Activated naive CD8-positive, alpha-beta T cell treated with anti-CD3 and anti-CD28 coated beads for 36 hours (primary cell): ENCODE measurements at places on chromosomes 6 and 20.
A peak's percentile ranks its signal among the peaks of the same experiment; 100 is the strongest.

- no peak for DNase-seq
These were observed 140.8 kb upstream of the ARMC2 start for GRCh38 chr6:108707328-108707976.

DNA sequence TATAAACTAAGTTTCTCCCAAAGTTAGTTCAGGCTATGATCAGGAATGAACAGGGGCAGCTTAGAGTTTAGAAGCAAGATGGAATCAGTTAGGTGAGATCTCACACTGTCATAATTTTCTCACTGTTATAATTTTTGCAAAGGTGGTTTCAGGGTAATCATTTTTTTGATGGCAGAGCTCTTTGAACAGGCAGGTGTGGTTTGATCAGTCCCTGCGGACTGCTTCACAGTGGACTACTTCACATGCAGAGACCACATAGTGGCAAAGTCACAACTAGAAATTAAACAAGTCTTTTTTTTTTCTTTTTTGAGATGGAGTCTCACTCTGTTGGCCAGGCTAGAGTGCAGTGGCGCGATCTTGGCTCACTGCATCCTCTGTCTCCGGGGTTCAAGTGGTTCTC, 6.8 kb downstream of the MAS1 start:
- DNase-seq: no peak

- DNase-seq: no peak
These were observed 454.9 kb upstream of the JARID2 start for GRCh38 chr6:14790976-14791375.

DNA sequence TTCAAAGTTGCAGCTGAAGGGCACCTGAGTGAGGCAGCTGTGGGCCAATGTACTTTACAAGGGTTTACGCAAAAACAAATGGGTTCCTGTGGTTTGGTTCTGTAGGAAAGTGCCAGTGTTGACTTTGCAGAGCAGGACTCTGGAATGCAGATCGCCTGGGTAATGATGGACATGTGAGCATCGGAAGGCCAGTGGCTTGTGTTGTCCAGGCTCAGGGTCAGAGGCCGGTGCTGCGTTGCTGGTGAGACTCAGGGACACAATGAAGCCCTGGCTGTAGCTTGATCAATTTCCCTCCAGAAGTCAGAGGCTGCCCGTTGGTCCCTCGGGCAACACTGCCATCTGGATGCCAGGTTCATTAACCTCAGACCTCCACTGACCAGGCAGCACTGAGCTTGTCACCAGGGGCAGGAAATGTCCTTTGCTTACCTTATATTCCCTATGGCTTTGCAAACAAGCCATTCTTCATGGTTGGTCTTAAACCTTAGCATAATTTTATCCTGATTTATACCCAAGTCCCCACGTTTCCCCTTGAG, 753.4 kb downstream of the QKI start:
- DNase-seq: no peak

- no peak for DNase-seq
These were observed 76.3 kb downstream of the TMEM170B start for GRCh38 chr6:11613858-11614257.

GRCh38 chr6:161214722-161215121, 59.1 kb downstream of the AGPAT4 start:
- DNase-seq: no peak

GRCh38 chr6:157711060-157711459, 112.0 kb upstream of the SNX9 start:
- no peak for DNase-seq

- no peak for DNase-seq
These were observed at the start of gene C20orf141 for GRCh38 chr20:2814587-2815051. Gene C20orf141 (plus strand): TSS chr20:2814987. CDS start chr20:2815185, 198 bp downstream.

DNA sequence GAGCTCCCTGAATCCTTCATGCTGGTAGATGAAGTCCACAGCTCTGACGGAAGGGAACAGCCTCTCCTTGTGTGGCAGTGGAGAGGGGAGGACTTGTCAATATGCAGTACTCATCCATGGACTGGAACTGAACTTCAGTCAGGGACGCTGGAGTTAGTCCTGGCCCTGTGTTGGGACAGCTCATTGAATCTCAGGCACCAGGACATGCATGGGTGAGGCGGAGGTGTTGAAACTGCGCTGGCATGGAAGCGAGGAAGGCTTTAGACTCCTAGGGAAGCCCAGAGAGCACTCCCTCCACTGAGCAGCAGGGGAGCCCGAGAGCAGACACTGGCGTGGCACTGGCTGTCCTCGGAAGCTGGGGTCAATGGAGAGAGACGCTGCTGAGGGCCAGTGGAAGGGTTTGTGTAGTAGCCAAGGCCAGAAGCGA, 161.3 kb upstream of the GGTLC1 start:
- no peak for DNase-seq

- peak; percentile 35 for DNase-seq
These were observed 10.4 kb upstream of the VNN2 start for GRCh38 chr6:132768051-132768517.

DNA sequence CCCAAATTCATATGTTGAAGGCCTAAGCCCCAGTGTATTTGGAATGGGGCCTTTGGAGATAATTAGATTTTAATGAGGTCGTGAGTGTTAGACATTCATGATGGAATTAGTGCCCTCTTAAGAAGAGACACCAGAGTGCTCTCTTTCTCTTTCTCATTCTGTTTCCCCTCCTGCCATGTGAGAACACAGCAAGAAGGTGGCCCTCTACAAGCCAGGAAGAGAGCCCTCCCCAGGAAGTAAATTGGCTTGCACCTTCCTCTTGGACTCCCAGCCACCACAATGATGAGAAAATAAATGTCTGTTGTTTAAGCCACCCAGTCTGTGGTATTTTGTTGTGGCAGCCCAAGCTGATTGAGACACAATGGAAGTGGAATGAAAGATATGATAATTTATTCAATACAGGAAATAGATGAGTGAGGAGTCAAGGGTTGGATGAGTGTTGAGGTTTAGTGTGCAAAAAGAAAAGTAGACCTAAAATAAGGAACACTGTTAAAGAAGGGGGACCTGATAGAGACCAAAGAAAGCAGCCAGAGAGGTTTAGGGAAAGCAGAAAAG, 25.9 kb upstream of the ATXN1 start:
- DNase-seq: no peak

GRCh38 chr6:154230910-154231595, 125.5 kb downstream of the IPCEF1 start:
- DNase-seq: no peak

- DNase-seq: no peak
These were observed 96.6 kb downstream of the BTBD3 start for GRCh38 chr20:12014276-12014675.

DNA sequence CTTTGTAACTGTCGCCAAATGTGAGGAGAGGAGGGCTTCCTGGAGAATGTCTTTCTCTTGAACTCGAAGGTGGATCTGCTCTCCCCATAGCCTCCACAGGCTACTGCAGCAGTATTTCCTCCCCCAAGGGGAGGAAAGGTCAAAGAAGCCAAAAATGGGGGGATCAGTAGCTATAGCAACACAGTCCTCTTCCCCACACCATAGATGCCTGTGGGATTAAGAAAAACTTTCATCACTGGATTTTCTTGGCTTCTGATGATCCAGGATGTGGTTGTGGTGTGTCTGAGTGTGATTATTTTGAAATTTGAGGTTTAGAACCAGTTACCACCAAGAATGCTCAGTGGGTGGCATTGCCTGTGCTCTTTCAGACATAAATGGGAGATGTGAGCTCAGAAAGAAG, 140.1 kb upstream of the SPACA1 start:
- DNase-seq: peak; percentile 6

GRCh38 chr6:129936329-129937165, 75.4 kb upstream of the TMEM244 start:
- peak; percentile 23 for DNase-seq

GRCh38 chr6:140319209-140319608, 944.8 kb upstream of the CITED2 start:
- no peak for DNase-seq

- no peak for DNase-seq
These were observed 105.5 kb downstream of the PDSS2 start for GRCh38 chr6:107353773-107354382.

DNA sequence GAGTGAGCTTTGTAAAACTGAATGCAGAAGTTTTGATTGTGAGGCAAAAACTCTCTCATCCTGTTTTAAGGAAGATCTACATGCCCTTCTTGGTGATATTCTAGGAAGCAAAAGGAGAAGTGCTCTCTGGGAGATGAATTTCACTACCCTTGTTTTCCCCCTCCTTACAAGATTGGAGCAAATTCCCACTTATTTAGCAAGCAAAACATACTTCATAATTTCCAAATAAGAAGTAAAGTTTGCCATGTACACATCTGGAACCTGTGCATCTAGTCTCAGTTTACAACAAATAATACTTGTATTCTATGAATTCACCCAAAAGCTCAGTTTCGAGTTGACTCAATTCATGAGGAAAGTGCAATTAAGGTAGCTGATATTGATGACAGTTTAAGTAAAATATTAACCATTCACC, 27.6 kb upstream of the IFNGR1 start:
- no peak for DNase-seq

- DNase-seq: no peak
These were observed 669.3 kb upstream of the GJE1 start for GRCh38 chr6:141463237-141463977.

DNA sequence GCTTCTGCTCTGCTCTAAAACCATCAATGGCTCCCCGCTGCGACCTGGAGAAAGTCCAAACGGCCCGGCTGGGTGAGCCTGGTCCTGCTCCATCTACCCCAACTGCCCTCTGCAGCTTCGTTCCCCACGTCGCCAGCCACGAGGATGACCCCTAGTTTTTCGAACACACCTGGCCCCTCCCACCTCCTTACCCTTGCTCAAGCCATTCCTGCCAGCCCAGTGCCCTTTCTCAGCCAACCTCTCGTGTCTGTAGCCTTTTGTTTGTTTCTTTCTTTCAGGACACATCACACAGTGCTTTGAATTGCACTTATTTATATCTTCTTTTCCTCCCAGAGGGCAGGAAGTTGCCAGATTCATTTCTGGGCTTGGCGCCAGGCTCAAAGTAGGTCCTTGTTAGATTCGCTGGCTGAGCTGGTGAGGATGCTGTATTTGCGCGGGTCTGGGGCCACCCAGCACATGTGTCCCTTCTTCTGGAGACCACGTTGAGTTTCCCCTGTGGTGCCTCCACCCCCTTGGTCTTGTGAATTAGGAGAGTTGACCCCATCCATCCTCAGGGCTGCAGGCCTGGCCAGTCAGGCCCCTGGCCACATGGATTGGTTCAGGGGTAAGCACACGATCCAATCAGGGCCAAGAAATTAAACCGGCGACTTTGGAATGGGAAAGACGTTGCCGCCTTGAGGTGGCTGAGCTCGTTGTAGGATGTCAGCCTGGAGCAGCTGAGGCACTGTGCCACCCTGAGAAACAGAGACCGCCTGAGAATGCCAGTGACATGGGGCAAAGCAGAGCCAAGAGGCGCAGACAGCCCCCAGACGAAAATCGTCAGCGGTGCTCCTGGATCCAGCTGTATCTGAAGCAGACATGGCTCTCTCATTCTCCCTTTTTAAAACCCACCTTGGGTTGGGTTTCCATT, 156.0 kb downstream of the CEBPB start:
- no peak for DNase-seq

- DNase-seq: no peak
These were observed 102.1 kb upstream of the LAMP5 start for GRCh38 chr20:9412309-9412708.

- peak; percentile 29 for DNase-seq
These were observed 648.0 kb upstream of the GJE1 start for GRCh38 chr6:141484711-141485110.

GRCh38 chr6:52392944-52393343, 27.2 kb upstream of the EFHC1 start:
- DNase-seq: no peak

GRCh38 chr20:40255365-40255764, 433.7 kb downstream of the MAFB start:
- no peak for DNase-seq

DNA sequence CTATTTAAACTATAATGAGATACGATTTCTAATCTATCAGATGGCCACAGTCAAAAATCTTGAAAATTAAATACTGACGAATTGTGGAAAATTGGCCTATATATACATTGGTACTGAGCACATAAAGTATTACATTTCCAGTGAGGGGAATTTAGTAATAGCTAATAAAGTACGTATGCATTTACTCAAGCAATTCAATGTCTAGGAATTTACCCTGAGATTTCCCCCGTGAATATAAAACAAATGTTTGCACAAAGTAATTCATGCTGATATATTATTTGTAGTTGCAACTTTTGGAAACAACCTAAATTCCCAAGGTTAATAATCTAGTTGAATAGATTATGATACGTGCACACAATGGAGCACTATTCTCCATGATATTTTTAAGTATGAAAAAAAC, 14.7 kb upstream of the C6orf141 start:
- DNase-seq: no peak

- no peak for DNase-seq
These were observed 13.0 kb upstream of the MYL9 start for GRCh38 chr20:36528176-36528874.

DNA sequence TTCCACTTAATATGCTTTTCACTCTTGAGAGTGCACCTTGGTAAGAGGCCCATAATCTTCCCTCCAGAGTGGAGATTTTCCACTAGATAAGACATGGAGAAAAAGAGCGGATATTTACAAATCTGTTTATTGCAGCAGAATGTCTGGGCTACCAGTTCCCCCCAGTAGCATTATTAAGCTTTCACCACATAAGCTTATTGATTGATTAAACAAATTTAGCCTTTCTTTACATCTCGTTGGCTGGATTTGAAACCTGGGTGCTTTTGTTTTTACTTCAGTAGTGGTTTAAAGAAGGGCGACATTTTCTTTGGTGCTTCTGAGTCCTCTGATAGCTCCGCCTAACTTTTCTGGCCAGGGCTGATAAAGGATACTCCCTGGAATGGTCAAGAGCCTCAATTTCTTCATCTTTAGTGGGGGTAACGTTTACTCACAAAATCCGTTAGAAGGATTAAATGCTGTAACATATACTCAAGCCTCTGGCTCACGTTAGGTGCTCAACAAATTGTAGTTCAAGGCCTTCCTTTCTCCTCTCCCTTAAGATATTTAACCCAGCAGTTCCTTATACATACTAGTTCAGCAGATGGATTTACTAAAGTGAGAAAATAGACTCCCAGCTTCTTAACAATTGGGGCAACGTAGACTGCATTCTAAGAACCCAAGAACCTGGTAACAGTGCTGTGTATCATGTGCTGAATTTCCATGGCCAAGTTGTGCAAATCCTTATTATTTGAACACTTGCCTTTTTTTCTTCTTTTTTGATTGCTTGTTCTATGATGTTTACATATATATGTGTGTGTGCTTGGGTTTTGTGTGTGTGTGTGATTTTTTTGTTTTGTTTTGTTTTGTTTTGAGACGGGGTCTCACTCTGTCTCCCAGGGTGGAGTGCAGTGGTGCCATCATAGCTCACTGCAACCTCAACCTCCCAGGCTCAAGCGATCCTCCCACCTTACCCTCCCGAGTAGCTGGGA, 91.4 kb downstream of the RREB1 start:
- DNase-seq: no peak

DNA sequence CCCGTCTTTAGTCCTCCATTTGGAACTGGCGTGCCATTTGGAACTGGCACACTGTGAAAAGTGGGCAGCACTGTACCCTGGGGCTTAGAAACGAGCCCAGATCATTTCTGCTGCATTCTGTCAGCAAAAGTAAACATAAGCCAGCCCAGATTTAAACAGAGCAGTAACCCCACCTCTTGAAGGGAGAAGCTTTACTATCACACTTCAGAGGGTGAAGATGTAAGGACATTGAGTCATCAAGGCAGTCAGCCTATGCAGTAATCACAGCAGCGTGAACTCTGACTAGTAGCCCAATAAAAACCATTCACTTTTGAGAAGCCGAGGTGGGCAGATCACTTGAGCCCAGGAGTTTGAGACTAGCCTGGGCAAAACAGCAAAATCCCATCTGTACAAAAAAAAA, 216.9 kb downstream of the EYA2 start:
- DNase-seq: no peak

- no peak for DNase-seq
These were observed 106.2 kb downstream of the KIF13A start for GRCh38 chr6:17881085-17881858.
